Activated effector memory CD4-positive, alpha-beta T cell treated with anti-CD3 and anti-CD28 coated beads, Interleukin-2, amount 50 U/mL, for 16 hours (primary cell): ENCODE measurements at places on chromosomes 5 and 9.

DNA sequence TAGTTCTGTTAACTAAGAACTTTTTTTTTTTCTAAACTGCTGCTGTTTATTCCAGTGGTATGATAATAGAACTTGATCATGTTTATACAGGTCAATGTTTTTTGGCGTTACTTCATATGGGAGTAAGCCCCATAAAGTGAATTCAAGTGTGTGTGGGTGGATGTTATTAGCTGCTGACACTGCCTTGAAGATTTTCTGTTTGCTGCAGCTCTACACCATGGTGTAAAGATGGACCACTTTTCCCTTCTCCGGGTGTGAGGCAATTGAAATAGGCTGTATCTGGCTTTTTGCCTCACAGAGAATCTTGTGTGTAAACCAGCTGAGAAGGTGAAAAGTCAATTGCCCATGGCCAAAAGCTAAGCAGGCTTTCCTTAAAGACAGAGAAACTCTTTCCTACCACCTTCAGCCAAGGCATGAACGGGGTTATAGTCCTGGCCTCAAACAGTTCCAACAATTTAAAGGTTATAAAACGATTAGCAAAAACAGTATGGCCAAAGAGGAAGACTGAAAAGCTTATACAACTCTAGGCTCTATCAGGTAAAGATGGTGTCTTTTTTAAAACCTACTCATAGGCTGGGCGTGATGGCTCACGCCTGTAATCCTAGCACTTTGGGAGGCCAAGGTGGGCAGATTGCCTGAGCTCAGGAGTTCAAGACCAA, 33.9 kb upstream of the ABCA1 start:
- DNase-seq = no peak

DNA sequence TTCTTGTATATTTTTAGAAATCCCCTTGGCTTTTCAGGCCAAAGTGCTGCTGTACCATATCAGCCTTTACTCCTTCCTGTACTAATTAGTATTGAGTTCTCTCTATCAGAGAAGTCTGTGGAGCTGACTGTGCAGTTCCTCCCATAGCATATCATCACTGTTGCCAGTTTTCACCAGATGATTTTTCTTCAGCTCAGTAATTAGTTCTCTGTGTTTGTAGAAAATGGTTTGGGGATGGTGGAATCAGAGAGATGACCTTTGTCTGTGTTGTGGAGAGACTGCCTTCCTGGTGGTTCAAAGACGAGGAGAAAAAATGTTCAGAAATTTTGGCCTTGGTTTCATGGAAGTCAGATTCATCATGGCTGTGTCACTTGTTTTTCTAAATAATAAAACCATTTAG, 227.5 kb upstream of the ACTBL2 start:
- DNase-seq = no peak

DNA sequence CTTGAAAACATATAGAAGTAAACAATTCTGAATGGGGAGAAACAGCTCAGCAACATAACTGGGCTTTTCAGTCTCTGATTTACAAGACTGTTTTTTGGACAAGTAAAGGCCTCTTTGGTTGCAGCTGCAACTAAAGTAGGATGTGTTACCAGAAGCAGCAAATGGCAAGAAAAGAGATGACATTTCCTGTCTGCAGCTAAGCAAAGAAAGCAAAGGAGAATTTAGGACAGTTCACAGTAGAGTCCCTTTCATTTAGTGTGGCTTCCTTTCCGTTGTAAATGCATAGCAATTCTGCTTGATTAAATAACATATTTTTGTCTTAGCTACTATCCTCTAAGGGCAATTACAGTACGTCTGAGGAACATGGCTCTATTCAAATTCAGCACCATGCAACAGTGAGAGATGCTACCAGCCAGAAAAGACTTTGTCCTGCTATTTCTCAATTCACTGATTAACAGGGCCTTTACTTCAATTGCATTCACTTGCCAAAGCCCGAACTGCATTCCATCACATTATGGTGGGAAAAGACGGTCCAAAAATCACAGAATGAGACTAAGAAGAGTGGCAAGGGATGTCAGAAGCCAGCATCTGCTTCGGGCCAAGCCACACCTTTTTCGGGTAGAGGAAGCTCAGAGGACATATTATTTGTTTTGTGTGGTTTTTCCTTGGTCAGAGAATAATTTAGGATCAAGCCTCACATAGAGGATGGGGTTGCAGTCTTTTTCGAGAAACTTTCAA, 107.7 kb downstream of the SEMA6A start:
- DNase-seq = no peak

GRCh38 chr9:137458194-137459151, 661 bp downstream of the NSMF start:
- no peak for DNase-seq

DNA sequence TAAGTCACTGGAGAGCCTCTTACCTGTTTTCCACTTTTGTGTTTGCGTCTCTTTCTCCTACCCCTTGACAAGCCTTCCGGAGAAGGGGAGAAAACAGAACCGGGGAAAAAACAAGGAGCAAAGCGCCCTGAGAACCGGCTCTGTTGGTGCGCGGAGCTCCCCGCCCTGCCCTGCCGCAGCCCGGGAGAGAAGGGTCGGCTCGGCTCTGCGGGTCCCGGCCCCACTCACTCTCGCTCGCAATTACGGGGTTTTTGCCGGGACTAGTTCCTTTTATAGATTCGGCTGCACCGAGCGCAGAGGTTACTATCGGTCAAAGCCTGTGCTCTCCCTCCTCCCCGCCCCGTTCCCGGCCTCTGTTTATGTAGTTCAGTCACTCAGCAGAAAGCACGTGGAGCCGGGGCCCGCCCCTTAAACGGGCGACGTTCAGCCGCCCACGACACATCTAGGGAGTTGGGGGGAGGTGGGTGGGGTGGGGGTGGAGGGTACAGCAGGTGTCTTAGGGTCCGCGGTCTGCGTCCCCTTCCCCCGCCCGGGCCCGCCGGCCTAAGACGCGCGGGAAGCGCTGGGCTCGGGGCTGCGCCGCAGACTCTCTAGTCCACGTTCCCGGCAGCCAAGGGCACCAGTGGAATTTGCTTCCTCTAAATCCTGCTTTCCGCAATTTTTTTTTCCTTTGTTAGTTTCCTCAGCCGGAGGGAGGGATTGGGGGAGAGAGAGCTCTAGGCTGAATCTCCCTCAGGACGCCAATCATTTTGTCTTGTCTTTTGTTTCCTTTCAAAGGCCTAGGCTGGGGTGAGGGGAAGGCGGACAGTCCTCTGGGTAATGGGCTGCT, at the start of gene ABCA1:
TSS of gene ABCA1 (minus strand) at position 244 of the 829 bp plus-strand sequence. CDS start 24,476 bp downstream, outside the sequence.
- DNase-seq = peak; percentile 83

GRCh38 chr5:51651476-51651875, 268.2 kb downstream of the ISL1 start:
- no peak for DNase-seq

GRCh38 chr5:36722900-36723299, 116.5 kb downstream of the SLC1A3 start:
- DNase-seq = no peak

DNA sequence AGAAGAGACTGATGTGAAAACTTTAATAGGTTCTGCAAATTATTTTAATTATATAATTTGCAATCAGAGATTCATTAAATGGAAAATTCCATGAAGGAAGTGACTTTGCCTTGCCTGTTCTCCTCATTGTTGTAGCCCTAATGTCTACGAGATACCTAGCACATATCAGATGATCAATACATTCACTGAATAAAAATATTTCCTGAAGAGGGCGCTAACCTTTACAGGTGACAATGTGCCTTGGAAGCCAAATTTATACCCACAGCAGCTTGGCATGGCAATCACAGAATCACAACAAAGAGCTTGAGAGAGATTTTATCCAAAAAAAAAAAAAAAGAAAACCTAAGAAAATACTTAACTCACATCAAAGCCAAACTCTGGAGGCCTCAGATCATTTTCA, 17.4 kb downstream of the HAUS6 start:
- no peak for DNase-seq

DNA sequence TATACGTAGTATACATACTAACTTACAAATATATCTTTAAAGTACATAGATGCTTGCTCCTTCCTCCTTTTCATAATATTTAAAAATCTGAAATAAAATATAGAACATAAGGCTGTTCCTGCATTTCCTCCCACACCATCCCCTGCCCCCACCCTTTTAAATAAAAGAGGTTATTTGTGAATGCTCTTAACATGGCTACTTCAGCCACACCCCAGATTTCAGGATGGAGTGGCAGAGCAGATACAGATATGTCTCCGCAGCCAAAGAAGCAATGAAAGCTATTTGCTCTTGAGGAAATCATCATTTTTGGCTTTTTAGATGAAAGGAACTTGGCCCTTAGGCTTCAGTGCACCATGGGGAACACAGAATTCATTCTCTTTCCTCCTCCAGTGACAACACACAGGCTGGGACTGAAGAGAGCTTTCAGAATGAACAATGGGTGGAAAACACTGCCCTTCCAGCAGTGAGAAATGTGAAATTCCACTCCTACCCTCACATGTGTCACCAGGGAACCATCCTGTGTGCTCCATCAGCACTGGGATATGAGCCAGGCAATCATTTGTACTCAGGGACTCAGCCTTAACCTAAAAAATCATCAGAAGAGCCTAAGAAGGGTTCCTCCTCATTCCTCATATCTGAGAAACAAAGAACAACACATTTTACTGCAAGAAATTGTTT, 134.3 kb downstream of the PPP2R2B start:
- DNase-seq = no peak

DNA sequence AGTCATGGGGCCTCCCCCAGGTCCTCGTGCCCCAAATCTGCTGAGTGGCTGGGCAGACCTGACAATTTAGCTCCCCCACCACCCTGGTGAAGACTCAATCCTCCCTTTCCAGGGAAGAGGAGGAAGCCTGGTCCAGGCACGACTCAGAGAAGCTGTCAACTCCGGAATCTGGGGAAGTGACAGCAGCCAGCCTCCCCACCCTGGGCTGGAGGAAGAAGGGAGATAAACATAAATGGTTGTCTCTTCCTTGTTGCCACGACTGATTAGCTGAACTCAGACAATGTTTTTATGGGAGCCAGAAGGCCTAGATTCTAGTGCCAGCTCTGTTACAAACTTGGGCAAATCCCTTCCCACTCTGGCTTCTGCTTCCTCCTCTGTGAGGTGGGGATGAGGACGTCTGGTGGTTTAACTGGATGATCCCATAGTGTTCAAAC, 15.4 kb downstream of the CCDC69 start:
- DNase-seq = peak; percentile 47

DNA sequence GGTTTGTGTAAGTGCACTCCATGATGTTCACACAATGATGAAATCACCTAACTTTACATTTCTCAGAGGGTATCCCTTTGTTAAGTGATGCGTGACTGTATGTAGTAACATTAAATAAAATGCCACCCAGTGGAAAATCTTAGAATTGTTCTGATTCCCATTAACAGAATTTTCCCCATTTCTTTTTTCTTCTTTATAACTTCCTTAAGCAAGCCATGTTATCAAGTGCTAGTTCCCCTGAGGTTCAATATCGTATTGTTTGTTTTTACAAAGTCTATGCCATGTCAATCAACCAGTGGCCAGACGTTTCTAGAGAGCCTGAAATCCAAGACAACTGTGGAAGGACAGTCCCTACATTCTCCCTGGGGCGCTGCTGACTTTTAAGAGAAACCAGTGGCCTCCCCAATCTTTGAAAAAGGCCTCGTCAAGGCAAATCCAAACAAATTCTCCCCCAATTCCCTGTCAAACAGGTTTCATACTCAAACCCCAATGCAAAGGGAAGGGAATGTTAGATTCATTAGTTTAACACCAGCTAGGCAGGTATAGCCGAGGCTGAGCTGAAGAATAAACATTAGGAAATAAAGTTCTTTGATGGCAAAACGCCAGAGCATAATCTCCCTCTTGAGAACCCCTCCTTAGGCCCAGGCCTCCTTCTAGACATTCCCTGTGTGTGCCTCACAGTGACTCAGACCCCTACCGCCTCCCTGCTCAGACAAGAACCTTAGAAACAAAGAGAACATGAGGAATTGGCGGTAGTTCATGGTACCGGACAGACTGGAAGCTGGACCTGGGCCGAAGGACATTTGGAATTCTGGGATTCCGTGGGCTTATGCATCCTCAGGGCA, 198.7 kb downstream of the GNA14 start:
- DNase-seq = no peak

- no peak for DNase-seq
These were observed 216.4 kb upstream of the MAP3K1 start for GRCh38 chr5:56598941-56599340.

DNA sequence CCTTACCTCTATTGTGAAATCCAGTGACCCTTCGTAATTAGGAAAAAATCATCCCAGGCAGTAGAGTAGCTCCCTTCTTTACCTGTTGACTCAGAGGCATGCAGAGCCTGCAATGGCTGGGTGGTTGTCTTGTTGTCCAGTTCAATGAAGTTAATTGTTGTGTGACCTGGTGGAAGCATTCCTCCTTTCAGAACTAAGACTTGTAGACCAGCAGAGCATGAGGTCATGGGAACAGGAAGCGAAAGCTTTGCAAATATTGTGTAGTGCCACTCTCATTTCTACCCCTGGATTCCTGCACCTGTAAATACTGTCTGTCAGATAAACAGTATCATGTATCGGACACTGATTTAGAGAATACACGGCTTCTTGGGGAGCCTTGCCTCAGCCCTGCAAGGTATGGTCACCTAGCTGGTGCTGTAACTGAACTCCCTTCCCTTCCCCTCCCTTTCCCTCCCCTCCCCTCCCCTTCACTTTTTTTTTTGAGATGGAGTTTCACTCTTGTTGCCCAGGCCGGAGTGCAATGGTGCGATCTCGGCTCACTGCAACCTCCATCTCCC, 5.7 kb upstream of the PRXL2C start:
- DNase-seq = no peak

DNA sequence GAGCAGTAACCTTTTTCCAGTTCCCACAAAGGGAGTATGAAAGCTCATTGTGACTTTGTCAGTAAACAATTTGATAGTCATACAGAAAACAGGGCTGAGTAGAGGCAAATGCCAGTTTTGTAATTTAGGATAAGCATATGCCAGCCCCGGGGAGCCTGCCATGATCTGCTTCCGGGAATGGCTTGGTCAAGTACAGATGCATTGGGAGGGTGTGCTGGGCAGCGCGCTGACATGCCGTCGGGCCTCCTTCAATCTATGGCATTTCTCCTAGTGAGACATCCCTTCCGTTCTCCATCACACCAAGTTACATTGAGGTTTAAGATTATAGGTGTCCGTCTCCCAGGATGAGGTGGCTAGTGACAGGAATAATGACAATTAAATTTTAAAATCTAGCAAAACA, 48.6 kb downstream of the GNA14 start:
- no peak for DNase-seq

GRCh38 chr5:61281686-61282085, 50.4 kb upstream of the ZSWIM6 start:
- DNase-seq = no peak

GRCh38 chr9:127300886-127301447, 36.4 kb downstream of the GARNL3 start:
- DNase-seq = no peak

DNA sequence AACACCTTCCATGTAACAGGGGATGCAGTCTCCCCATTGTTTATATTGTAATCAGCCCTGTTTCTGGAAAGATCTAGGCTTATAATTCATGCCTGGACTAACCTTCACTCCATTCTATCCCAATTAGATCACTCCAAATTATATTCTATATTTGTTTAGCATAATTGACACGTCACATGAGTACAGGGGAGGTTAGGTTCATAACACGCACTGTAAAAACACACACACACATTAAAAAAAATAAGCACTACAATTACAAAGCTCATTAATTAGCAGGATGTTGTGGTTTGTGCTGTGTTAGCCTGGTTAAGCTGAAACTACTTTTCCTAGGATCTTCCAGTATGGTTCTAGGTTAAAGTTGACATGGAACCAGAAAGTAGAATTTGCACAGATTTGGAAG, 126.0 kb downstream of the MLLT3 start:
- no peak for DNase-seq

- DNase-seq = no peak
These were observed 328.2 kb downstream of the TUSC1 start for GRCh38 chr9:25350011-25350410.

GRCh38 chr9:71602652-71603051, 165.7 kb downstream of the CEMIP2 start:
- DNase-seq = no peak
